ENCODE measurements at places on chromosomes 2 and 18.

DNA sequence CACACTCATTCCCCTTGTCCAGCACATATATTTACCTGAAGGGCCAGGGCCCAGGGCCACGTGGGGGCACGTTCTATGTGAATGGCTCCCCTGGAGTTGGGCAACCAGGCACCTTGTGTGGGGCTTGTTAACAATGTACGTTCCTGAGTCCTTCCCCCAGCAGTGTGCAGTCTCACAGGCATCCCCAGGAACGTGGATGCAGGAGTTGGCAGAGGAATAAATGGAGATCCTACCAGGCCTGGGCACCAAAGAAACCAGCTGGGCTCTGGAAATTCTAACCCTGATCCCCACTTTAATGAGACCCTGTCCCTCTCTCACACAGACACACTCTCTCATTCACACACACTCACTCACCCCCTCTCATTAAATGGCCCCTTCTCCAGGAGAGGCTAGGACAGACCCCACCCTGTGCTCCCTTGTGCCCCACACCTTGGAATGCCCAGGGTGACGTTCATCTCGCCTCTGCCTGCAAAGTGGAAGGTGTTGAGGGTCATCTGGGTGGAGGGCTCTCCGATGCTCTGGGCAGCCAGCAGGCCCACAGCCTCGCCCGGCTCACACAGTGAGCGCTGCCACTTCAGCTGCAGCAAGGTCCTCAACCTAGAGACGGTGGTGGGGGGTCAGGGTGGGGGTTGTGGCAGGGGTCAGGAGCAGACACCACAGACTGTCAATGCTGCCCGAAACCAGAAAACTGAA is 65.6 kb downstream of the POLR1A start:
- DNase-seq: no peak

- no peak for DNase-seq
These were observed 60.5 kb downstream of the FANCL start for GRCh38 chr2:58180635-58181034.

GRCh38 chr18:26386441-26386840 is 160.2 kb downstream of the TAF4B start:
- DNase-seq: no peak

- DNase-seq: no peak
These were observed 59.6 kb downstream of the CSRNP3 start for GRCh38 chr2:165529130-165529529.

DNA sequence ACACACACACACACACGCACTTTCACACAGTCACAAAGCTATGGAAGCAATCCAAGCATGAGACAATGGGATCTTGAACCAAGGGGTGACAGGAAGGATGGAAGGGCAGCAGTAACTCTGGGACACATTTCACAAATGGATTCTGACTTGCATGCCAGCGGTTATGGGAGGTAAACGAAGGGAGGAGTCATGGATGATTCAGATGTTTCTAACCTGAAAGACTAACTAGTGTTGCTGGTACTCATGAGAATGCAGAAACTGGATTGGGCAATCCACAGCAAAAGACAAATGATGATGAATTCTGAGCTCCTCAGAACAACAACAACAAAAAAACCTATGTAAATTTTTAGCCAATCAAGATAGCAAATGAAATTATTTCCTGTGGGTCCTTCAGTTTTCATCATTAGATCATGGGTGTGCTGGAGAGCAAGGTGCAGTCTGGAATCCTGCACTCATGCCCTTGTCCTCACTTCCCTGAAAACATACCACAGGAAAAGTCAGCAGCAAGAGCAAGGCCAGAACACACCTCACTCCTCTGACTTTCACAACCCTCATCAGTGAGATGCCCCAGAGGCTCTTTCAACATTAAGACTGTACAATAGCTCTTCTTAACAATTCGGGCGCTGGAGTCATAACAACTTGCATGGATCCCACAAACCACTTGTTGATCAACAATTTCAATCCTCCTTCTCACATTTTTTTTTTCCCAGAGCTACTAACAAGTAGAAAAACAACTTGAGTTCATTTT is 32.6 kb downstream of the ABCA12 start:
- DNase-seq: no peak

- peak; percentile 62 for DNase-seq
These were observed 300.1 kb upstream of the TRIB2 start for GRCh38 chr2:12416600-12416999.

- DNase-seq: no peak
These were observed 40.7 kb downstream of the GDF7 start for GRCh38 chr2:20707601-20708000.

DNA sequence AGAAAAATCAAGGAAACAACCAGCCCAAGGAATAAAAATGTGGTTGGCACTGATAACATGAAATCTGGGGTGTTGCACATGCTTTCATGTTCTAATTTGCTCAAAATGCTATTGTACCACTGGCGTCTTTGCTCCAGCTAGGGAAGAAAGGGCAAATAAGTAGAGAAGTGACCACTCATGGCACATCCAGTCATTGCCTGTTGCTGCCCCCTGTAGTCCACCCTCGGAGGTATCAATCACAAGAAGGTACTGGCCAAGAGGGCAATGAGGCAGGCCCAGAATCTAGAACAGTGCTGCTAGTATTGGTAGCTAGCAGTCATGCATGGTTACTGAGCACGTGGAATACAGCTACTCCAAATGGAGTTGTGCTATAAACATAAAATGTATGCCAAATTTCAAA is 213.4 kb downstream of the CDCA7 start:
- no peak for DNase-seq

GRCh38 chr2:197809064-197809463 is 4.7 kb downstream of the PLCL1 start:
- no peak for DNase-seq

DNA sequence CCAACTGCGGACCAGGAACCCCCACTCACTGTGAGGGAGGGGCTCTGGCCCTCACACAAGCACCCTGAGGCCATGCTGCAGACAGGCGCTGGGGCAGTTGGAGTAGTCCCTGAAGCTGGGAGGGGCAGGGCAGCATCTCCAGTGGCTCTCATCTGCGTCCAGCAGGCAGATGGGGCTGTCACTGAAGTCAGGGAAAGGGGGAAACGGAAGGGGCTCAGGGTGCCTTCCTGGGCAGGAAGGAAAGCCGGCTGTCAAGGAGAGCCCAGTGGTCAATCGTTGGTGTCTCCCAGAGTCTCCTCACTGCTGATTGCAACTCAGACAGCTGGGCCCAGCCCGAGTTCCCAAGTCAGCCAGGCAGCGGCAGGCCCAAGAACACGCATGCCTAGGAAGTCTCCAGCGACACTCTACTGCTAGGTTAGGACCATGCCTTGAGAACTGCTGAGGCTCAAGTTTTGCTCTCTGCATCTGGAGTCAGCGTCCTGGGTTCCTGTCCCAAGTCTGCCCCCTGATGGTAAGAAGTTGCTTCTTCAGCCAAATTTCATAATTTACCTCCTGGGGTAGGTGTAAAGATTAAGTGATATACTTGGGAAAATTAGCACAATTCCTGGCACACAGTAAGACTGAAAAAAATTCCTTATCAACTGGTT is 27.4 kb upstream of the NMUR1 start:
- DNase-seq: peak; percentile 24

DNA sequence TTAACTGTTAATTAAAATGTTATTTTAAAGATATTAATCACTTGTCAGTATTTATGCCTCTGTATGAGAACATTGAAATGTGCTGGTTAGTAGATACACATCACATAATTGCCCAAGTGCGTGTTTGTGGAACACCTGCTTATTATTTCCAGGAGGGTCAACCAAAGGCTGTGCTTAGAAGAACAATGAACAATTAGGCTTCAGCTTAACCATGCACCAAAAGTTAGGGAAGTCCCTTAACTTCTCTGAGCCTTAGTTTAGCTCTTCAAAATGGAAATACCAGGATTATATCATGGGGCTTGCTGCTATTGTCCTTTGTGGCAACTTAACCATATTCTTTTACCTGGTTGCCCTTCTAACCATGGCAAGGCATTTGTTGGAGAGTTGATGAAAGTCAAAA is 43.0 kb upstream of the PLA2R1 start:
- DNase-seq: no peak

DNA sequence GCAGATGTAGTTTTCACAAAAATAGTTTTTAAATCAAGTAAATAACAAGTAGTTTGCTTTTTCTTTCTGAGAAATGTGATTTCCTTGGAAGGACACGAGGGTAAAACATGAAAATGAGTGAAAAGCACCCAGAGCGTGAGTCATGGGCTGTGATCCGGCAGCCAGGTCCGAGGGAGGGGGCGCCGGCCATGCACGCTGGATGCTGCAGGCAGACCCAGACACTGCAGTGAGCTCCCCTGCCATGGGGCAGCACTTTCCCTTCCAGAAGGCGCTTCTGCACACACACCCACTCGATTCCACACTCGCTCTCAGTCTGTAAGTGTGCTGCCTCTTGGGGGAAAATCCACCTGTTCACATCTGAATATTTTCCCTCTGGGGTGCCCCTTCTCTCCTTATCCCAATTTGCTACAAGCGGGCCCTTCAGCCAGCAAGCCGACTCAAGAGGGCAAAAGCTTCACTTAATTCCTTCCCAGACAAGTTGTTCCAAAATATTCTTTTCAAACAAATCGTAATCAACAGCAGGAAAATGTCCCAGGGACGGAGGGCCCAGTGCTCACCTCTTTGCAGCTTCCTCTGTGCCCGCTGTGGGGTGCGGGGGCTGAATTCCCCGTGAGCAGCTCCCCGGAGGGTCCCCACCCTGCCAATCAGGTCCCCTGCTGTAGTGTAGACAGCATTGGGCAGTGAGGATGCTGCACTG is 87.0 kb upstream of the ID2 start:
- no peak for DNase-seq

- DNase-seq: no peak
These were observed 39.4 kb upstream of the TPO start for GRCh38 chr2:1373830-1374229.

GRCh38 chr2:75896779-75897366 is 186.2 kb upstream of the GCFC2 start:
- DNase-seq: no peak

GRCh38 chr2:7594211-7594610 is 677.0 kb downstream of the RNF144A start:
- no peak for DNase-seq

DNA sequence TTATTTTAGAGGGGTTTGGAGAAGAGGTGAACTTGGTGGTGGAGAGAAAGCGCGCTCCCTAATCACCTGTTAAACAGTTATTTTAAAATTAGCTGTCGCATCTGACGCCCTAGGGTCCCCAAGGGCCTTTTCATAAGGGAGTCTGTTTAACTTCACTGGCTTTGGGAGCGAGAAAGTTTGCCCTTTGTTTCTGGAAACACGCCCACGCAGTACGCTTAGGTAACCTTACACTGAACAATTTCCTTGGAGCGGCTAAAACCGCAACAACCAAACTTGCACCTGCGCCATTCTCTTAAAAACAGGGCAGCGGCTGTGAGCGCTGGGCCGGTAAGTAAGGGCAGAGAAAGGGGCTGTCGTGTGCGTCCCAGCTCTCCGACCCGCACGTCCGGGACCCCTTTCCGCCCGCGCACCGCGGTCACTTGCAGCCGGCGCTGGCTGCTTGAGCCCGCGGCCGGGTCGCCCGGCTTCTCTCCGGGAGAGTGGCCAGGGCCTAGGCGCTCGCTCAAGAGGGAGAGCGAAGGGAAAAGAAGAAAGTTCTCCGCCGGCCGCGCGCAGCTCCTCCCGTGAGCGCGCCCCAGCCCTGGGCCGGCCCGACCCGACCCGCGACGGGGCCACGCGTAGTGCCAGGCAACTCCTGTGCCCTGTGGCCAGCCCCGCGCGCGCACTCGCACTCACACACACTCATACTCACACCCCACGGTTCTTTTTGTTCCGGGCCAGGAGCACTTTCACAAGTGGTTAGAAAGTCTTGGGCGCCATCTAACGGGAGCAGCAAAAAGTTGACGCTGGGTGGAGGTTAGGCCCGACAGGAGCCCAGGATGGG is 19.2 kb downstream of the POU3F3 start:
- DNase-seq: peak; percentile 38

DNA sequence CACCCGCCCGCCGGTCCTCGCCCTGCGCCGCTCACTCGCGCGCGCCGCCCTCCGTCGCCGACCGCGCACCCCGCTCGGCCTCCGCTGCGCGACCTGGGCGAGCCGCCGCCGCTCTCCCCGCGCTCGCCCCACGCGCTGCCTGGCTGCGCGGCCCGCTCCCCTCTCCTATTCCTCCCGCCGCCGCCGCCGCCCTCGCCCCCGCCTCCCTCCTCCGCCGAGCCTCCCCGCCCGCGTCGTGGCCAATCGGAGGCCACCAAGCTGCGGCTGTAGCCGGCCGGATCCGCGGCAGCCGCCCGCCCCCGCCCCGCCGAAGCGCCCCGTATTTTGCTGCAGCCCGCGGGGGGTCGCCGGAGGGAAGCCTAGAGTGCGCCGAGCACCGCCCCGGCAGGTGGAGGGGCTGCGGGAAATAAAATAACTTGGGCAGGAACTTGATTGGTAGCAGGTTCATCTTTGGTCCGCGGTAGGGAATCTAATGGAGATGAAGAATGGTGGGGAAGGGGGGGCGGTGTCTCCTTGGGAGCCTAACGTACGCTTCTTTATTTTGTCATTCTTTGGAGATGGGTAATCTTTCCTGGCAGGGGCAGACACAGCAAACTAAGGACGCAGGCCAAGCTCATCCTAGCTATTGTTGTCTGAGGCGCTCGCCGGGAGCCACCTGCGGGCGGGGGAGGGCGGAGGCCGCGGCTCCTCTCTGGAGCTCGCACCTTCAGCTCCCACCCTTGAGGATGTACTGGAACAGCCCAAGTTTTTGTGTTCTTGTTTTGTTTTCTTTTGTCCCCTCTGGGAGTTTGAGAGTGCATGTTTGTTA is 1.1 kb upstream of the CDH2 start:
- DNase-seq: no peak

- no peak for DNase-seq
These were observed 8.4 kb downstream of the INPP4A start for GRCh38 chr2:98453083-98453482.

DNA sequence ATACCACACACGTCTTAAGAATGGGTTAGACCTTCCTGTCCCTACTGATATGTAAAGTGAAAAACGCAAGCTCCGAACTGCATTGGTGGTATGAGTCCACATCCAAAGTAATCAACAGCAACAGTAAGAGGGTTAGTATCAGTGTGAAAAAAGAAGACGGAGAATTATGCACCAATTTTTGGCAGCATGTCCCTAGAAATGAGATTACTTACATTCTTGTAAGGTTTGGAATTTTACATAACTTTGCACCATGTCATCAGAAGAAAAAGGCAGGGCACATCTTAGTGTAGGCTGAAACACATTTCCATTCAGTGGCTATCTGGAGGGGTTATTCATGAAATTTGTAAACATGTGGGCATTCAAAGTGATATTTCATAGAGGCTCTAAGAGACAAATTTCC is 88.2 kb downstream of the LONRF2 start:
- DNase-seq: no peak

DNA sequence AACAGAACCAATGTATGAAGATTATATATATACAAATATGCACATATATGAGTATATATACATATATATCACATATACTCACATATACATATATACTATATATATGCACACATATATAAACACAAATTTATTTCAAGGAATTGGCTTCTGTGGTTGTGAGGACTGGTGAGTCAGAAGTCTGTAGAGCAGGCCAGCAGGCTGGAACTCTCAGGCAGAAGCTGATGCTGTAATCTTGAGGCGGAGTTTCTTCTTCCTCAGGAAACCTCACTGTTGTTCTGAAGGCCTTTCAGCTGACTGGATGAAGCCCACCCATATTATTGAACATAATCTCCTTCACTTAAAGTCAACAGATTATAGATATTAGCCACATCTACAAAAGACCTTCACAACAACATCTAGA is 143.9 kb upstream of the CREB1 start:
- DNase-seq: no peak

All from stimulated activated CD4-positive, alpha-beta T cell treated with anti-CD3 and anti-CD28 coated beads, Interleukin-4, amount 100 ng/mL, for 1 hour (primary cell).